ENCODE measurements at places on chromosomes 4 and X.

DNA sequence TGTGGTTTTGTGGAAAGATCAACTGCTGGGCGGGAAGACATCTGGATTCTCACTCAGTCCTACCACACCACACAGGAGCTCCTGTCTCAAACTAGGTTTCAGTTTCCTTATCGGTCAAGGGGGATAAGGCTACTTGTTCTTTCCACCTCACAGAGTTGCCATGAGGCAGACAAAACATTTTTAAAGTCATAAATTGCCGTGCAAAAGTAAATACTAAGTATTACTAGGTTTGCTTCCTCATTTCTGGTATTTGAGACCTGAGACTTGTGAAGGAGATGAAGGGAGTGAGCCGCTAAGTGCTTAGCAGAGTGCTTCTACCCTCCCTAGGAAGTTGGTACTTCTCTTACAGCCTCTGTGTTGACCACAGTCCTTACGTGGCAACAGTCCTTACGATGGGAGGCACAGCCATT is 1.5 kb downstream of the LAP3 start:
- DNase-seq = peak; percentile 37

DNA sequence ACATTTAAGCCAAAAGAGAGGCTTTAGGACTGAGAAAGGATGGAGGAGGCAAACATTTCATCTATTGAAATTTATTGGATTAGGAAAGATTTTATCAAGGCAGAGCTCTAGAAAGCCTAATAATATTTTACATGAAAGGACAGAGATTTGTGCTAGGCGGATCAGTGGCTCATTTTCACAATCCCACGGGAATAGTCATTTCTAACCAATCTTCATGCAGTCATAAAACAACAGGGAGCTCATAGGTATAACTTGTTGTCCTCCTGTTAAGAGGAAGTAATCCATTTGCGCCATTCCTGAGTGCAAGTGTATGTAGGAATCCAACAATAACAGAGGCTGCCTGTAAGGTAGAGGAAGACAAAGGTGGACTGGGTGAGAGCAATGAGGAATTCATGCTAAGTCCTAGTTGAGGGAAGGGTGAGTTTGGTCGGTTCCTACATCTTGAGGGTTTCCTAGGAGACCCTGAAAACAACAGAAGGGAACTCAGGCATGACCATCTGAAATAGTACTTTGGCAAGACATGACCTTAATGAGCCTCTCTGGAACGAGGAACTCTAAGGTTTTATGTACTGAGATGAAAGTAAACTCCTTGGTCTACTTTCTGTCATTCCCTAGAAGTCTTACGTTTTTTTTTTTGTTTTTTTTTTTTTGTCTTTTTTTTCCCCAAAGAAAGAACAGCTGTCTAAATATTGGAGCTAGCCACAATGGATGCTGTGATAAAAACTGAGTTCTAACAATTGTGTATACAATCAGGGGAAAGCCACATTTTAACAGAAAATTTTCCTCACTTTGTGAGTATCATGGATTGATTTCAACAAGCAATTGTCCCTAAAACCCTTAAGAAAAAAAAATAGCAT is 89.7 kb downstream of the GEMIN8 start:
- DNase-seq = no peak

DNA sequence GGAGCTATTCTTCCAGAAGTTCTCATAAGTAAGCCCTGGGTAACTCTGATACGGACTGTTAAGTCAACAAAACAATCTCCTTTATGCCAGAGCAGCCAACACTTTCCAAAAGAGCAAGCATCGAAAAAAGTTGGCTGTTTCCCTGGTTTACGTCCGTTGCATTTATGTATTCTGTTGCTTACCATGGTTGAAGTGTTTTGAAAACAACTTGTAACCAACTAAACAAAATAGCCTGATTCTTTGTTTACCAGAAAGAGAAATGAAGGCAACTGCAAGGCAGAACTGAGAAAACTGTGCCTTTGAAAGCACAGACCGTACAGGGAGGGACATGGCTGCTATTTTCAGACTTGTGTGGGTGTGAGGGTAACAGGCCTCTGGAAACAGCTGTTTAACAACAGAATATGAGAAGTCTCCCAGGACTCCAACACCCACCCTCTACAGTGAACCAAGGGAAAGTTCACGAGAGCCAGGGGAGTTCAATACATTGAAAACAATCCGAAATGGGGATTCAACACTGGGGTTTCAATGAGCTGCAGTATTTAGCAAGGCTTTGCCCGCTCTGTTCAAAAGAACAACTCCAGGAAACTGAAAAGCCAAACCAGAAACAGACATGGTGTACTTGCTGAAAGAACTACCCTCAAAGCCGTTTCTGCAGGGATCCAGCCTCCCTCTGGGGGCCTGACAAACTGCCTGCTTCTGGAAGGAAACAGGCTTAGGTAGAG is 95.8 kb upstream of the EGFL6 start:
- peak; percentile 30 for DNase-seq

DNA sequence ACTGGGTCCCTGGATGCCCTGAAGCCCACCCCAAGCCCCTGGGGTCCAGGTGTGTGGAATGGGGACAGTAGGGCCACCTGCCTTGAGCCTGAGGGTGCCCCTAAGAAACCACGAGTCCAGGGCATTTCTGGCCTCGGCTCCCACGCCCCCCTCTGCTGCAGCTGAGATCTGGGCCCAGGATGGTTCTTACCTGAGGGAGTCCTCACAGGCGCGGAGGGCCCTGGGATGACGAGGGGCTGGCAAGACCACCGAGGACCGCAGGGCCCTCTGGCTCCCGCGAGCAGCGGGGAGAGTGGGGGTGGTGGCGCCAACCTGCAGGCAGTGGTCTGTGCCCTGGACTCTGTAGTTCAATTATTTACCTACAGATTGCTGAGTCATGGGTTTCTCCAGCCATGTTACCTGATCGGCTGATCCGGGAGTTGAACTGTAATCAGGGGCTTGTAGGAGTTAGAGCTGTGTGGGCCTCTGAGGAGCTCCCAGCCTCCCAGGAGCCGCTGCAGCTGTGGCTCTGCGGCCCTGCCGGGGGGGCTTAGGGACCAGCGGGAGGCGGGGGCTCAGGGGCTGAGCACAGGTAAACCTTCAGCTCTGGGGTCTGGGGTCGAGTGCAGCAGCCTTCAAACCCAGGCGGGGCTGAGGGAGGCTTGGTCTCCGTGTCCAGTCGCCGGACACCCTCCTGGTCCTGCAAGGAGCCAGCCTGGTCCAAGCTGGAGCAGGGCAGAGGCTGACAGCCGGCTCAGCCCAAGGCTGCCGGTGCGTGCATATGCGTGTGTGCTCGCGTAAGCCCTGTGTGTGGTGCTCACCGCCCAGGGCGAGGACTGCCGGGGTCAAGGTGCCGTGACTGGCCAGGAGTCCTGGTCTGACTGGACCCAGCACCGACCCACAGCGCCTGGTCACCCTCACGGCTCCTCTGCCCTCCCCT is at the start of gene SLC26A1:
SLC26A1 (minus strand) TSS at position 294 of the 919 bp plus-strand sequence. CDS start 1,701 bp downstream, outside the sequence.
- DNase-seq = no peak

- DNase-seq = no peak
Observed at GRCh38 chrX:633043-633984, 2.7 kb downstream of the SHOX start.

GRCh38 chrX:67780694-67781109 is 236.9 kb downstream of the AR start:
- peak; percentile 2 for DNase-seq

DNA sequence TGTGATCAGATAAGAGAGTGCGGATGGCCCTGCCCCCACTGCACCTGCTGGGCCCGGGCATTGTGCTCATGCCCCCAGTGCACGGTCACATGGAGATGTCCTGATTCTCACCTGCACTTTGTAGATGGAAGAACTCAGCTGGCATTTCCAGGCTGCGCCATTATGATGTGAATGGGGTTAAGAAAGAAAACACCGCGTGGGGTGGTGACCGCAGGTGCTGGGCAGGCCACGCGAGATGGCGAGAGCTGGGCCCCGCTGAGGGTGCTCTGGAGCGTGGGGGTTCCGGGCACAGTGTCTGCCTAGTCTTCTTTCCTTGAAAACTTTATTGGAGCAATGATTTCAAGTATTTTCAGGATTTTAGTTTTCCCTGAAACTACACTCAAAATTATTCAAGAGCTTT is 17.8 kb upstream of the HGFAC start:
- DNase-seq = no peak

DNA sequence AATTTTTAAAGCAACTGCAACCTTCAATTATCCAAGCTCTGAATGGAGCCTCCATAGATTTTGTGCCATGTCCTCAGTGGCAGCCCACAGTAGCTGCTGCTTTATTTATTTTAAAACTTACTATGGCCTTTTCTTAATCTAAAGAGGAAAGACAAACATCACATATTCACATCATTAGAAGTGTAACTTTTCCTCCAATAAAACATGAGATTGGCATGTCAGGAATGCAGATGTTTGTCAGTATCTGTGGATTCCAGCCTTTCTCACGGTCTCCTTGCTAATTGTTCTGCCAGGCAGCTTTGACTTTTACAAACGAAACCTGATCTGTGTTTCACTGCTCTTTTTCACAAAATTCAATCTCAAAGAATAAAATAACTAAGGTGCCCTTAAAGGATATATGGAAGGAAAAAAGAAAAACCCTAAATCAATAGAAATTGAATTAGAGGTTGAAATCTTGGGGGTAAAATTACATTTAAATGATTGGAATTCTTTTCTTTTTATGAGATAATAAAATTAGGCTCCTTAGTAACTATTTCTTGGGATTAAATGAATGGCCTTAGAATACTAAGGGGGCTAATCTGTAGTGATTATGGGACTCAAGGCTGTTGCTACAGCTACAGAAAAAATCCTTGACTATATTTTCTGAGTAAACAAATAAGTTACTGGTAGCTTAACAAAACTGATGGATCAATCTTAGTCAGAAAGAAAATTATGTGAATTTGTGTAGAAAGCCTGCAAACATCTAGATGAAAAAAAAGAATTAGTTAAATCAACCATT is 151.3 kb downstream of the RTL9 start:
- DNase-seq = no peak

DNA sequence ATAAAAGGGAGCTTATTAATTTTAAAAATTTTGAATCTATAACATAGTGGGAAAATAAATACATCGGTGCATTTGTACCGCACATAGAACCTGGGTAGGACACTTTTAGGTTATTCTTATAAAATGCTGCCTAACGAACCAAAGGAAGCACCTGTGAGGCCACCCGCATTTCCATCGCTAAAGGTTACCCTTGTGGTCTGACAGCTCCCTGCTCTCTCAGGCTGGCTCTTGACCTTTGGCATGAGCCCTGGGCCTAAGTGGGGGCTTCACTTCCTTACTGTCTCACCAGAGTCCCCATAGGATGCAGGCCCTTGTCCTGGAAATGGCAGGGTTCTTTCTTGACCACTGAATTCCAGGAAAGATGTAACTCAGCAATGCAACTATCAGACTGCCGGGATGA is 46.0 kb downstream of the HADH start:
- no peak for DNase-seq

DNA sequence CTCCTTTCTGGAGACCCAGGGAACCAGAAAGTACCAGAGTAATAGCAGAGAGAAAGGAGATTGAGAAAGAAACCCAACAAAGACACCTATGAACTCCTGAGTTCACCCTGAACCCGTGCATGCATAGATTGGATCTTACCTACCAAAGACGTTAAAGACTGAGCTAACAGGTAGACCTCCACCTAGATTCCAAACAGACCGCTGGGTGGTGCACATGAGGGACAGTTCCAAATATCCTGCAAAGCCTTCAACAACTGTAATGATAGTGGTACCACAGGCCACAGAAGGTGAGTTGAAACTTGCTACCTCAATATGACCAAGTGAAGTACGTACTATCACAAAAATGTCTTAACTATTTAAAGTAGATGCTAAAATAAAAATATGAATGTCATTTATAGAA is 34.0 kb upstream of the NR0B1 start:
- no peak for DNase-seq
